Esophagus muscularis mucosa (tissue), 4 donors: ENCODE measurements at places on chromosomes 6 and 20. TPM values are rescaled to one million over a fixed set of nuclear protein-coding genes. Genes with fewer than 3 reads are reported as not detected.

SEL1L2 gene
- total RNA-seq = not detected

ERVFRD-1 gene
- 0.42 TPM for total RNA-seq

NINL gene
- total RNA-seq = 5.8 TPM

JPH2 gene
- total RNA-seq = 187 TPM

DNA sequence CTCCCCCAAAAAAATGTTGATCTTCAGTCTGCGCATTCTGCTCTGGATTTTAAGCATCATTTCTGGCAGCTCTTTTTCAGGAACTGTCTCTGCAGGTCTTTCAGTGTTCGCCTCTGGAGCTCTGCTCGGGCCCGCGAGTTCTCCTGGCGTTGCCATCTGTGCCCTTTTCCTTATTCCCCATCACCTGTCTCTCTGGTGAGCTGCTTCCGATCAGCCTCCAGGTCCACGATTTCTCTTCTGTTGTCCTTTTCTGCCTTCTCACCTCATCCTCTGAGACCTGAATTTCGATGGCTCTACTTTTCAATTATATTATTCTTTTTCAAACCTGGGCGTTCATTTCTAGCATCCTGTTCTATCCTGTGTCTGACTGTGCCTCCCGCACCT is 590 bp upstream of the MAP1LC3A start:
- no peak for DNase-seq

DNA sequence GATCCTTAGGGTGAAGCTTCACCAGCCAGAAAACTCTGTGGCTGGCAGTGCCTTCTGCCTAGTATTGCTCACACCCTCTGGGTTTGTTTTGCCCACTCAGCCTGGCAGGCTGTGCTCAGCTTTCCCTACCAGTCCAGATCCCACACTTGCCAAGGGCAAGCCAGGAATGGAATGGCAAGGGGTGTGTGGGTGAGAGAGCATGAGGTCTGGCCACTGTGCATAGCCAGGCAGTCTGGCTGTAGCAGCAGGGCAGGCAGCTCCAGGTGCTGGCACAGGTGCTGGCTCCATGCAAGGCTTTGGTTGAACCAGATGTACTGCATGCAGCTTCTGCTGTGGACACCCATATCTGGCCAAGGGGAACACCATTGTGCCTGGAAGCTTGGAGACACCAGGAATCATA is 1720.3 kb downstream of the HACE1 start:
- DNase-seq = no peak

DNA sequence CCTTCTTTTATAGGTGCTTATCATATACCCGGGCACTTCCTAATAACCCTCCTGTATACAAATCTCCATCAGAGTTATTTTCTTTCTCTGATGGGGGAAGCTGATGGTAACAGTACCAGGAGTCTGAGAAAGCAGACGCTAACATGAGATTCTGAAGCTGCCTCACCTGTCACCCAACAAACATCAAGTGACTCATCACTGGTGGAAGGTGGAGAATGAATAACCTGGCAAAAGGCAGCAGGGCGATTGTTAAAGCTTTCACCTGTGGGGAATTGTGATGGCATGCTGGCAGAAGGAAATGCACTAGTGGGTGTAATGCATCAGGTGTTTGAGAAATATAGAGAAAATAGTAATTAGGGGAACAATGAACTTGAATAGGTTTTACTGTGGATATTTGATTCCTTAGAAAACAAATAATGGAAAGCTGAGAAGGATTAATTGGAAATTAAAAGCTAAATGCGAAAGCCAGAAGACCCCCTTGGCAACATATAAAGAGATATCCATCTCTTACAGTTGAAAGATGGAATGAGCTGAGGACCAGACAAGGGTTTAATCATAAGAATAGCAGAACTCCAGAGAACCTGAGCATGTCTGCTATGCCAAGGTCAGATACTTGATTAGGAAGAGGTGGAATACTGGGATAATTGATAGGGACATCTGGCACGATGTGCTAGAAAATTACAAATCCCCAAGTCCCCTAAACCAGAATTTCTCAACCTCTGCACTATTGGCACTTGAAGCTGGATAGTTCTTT is 517.1 kb downstream of the PKHD1 start:
- no peak for DNase-seq

DNA sequence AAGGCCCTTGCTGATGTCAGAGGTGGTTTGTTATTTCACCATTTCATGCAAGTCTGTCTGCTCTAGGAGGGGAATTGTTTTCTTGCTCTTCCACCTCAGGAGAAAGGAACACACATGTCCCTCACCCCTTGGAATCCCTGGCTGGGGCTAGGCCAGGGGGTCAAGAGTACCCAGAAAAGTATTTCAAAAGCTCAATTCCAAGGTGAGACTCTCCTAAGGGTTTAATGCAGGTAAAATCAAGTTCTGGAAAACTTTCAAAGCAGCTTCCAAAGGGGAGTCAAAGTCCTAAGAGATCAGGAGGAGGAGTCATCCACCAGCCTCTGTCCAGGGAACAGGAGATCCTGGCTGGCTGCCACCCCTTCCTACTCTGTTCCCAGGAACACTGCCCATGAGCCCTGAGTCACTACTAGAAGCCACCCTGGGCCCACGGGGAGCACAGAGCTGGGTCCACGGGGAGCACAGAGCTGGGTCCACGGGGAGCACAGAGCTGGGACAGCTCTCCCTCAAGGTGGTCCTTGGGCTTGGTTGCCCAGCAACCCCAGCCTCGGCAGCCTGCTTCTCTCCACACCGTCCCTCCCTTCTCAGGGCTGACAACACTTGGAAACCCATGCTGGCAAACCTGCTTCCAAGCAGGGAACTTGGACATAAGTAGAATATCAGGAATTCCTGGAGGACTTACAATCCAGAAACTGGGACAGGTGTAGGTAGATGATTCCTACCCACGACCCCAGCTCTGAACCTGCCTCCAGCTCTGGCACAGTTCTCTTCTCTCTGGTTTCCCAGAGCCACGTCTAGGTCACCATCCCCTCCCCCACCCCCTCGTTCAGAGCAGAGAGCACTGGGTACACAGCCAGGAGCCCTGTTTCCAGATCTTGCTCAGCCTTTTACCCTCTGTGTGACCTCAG is 35.3 kb upstream of the CDKN1A start:
- DNase-seq = peak; percentile 94
